ENCODE measurements at places on chromosomes 4 and X.

- no peak for DNase-seq
These were observed 2.7 kb downstream of the LEF1 start for GRCh38 chr4:108166038-108166437.

DNA sequence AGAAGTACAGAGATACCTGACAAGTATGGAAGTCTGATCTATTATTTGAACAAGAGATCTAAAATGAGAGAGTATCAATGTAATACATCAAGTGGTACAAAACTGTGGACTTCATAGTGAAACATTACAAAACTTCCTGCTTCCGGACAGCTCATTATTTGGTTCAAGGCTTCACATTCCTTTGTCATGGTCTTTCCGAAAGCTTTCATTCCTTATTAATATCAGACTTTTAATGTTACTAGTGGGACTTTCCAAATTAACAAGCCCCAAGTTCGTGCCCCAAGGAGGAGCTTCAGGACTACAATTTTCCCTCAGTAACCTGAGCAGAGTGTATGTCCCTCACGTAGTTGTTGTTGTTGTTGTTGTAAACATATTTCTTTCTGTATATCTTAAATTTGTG lies 1.2 kb downstream of the CHIC2 start:
- no peak for DNase-seq

GRCh38 chr4:125951261-125951887 lies 636.6 kb downstream of the FAT4 start:
- DNase-seq, result no peak

- no peak for DNase-seq
These were observed 29.1 kb upstream of the BANK1 start for GRCh38 chr4:101761405-101761804.

DNA sequence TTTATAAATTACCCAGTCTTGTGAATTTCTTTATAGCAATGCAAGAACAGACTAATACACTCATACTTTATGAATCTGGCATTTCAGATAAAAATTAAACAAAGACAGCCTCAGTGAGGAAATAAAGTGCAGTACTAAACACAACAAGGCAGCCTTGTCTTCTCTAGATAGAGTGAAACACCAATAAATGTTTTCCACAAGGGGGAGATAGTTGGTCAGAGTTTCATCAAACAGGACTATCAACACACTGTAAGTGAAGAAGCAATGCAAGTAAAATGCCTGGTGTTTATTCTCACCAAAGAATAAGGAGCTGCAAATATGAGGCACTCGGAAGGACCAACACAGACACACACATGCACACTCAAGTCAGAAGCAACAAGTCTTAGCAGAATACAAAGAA lies 62.8 kb downstream of the FAM9B start:
- no peak for DNase-seq

- DNase-seq, result no peak
These were observed 40.7 kb downstream of the KLHL2 start for GRCh38 chr4:165248102-165248501.

DNA sequence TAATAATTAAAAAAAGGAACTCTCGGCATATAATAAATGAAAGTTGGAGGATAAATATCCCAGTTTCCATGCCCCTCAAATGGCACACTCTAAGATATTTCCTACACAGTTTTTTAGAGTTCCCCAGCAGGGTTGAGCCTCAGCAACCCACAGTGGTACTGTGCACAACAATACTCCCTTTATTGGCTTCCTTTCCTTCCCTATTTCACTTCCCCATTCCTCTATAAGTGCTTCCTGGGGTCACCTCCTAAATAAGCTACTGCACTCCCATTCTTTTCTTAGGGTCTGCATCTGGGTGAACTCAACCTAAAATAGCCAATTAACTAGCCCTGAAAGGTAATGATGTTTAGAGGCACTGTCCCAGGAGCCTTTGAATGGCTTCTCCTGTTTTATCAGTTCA lies 76.4 kb upstream of the NHS start:
- no peak for DNase-seq

DNA sequence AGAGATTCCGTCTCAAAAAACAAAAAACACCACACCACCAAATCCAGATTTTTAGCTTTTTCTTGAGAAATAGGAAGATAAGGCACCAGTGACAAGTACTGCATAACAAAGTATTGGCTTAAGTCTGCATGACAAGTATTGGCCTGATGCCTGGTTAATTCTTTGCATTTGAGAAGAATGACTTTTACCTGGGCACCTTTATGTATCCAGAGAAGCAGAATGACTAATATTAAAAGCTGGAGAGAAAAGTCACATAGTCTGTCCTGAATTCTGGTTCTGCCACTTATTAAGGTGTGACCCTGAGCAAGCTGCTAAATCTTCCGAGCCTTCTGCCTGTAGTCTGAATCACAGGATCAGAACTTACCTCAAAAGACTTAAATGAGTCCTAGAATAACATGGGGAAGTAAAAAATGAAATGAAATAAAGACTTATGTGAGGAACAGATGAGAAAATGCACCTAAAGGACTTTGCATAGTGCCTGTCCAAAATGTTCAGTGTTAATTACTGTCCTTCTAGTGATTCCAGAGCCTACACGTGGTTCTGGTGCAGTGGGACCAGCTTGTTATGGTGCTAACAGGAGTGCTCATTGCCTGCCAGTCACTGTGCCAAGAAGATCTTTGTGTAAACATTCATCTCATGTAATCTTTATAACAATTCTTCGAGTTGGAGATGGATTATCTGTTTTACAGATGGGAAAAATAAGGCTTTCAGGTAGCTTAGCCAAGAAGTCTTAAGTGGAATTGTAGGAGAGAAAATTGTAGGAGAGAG lies 31.6 kb downstream of the UGDH start:
- no peak for DNase-seq

DNA sequence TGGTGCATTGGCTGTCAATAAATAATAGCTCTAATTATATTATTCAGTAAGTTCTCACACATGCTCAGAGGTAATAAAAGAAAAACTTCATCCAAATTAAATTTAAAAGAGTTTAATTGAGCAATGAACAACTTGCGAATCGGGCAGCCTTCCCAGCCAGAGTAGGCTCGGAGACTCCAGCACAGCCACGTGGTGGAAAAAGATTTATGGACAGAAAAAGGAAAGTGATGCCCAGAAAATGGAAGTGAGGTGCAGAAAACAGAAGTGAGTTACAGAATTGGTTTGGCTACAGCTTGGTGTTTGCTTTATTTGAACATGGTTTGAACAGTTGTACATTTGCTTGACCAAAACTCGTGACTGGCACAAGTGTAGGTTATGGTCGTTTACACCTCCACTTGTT lies 13.6 kb upstream of the BOD1L1 start:
- DNase-seq, result no peak

DNA sequence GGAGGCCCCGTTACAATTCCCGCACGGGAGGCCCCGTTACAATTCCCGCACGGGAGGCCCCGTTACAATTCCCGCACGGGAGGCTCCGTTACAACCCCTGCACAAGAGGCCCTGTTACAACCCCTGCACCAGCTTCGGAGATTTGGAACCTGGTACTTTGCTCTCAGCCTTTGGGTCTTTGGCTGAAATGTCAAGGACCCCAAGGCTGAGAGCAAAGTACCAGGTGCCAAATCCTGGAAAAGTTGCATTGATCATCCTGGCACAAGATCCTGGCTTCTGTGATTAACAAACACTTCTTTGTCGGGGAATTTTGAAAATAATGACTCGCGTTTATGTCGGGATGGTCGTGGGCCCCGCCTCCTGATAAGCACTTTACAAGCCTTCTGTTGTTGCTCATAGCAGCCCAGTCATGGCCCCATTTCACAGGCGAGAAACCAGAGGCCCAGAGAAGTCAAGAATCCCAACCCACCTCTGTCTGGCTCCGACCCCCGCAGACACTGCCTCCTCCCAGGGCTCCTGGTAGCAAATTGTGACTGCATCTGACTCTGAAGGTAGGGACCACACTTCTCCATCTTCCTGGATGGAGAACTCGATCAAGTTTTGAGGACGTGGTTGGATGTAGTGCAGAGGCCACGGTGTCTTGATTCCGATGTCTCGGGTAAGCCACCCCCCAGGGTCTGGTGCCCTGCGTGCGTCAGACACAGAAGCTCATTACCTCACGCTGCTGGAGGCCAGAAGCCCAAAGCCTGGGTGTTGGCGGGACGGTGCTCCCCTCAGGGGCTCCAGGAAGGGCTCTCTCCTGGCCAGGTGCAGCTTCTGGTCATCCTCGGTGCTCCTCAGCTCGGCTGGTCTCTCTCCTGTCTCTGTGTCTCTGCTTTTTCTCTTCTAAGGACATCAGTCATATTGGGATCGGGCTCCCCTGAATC lies 60.3 kb downstream of the ADRA2C start:
- no peak for DNase-seq

GRCh38 chr4:148955564-148956297 lies 513.5 kb upstream of the NR3C2 start:
- DNase-seq, result no peak

- no peak for DNase-seq
These were observed 18.0 kb upstream of the PDZD4 start for GRCh38 chrX:153848325-153848724.

DNA sequence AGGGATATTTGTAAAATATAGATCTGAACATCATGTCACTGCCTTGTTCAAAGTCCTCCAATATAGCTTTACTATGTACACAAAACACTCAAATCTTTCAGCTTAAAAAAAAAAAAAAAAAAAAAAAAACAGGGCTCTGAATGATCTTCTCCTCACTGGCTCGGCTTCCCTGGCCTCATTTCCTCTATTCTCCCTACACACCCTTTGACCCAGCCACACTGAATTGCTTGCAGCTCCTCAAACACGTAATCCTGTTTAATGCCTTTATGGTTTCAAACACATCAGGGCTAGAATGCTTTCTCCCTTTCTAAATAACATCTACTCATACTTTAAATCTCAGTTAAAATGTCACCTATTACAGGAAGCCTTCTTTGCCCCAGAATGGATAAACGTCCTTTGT lies 60.8 kb downstream of the MTMR8 start:
- DNase-seq, result no peak

GRCh38 chr4:138049355-138049754 lies 192.8 kb downstream of the SLC7A11 start:
- DNase-seq, result no peak

DNA sequence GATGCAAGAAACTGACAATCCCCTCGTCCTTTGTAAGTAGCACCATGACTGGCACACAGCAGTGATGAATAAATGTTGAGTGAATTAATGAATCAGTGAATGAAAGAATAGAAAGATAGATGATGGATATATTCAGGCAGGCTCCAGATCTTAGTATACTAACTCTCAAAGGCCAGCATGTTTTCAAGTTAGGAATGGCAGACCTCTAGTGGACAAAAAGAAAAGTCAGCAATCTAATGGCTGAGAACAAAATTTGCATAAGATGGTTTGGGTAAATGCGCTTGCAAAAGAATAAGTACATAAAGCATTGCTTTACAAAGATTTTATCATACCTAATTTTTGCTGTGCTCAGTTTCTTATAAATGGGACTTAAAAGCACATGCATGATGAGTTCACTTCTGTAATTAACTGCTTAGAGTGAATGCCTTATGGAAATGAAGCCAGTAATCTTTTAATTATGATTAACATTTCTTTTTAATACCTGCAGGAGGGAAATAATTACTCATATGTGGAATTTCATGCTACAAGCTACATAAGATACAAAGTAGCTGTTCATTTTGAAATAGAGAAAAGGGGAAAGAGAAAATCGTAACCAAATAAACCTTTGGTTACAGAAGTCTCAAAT lies 126.9 kb upstream of the GPRIN3 start:
- no peak for DNase-seq

DNA sequence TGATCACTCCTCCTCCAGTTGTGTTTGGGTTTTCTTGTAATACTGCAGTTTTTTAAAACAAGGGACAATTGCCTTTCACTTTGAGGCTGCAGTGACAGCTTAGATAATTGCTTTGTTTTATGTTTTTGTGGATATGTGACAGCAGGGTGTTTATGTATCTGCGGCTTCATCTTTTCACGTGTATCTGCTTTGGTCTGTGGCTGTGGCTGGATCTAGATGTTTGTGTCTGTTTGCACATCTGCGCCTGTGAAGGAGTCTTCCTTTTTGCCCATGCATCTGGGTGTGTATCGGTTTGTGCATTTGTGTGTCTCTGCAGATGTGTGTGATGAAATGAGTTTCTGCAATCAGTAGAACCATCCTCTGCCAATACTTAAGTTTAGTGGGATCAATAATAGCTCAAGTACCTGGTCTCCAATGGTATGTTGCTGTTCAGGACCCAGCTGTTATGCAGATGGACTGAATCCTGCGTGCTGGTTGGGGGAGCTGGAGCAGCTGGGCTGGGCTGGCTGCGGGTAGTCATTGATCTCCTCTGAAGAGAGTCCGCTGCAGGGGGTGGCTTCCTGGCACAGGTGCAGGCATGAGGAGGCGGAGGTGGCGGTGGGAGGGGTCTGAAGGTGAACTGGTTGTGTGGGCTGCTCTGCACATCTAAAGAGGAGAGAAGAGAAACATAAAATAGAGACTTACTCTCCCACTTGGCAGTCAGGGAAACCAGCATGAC lies 390.3 kb downstream of the SH2D1A start:
- no peak for DNase-seq

- no peak for DNase-seq
These were observed 106.9 kb downstream of the MAML3 start for GRCh38 chr4:140047017-140047640.

GRCh38 chrX:39726771-39727170 lies 371.0 kb downstream of the BCOR start:
- DNase-seq, result no peak

GRCh38 chrX:150446151-150446550 lies 83.0 kb downstream of the MAMLD1 start:
- no peak for DNase-seq

DNA sequence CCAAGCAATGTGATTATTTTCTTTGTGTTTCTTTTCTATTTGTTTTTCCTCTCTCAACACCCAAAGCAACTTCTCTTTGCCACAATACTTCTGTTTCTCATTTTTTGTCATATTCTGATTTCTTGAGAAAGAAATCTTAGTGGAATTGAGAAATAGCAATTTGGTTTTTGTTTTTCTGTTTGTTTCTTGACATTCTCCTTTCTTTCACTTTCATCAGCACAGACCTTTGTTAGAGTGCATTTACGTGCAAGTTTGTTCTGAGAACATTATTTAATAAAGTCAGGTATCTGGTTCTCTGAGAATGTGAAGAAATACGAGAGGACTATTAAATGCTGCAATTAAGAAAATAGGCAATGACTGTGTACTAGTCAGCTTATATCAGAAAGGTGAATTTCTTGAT lies 608.1 kb upstream of the AADAT start:
- no peak for DNase-seq

DNA sequence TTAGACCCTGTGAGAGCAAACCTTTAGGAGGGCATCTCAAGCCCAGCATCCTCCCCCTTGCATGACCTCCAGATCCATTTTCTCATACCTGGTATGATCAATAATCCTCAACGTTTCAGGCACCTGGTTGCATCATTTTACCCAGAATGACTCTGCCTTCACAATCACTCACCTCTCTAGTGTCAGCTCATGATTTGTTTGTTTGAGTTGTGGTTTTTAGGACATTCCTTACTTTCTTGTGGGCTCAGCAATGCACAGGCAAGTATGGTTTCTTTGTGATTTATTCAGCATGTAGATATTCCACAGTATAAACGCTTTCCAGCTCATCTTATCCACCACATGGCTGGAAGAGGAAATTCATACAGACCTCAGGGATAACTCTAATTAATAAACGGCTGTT lies 93.6 kb upstream of the CPEB2 start:
- no peak for DNase-seq

All from thyroid gland (tissue), 4 donors.